ENCODE measurements at places on chromosomes 1 and 21. TPM values are rescaled to one million over a fixed set of nuclear protein-coding genes. Genes with fewer than 3 reads are reported as not detected.

- DNase-seq, result no peak
These were observed 15.7 kb downstream of the HYI start for GRCh38 chr1:43438006-43438405.

DNA sequence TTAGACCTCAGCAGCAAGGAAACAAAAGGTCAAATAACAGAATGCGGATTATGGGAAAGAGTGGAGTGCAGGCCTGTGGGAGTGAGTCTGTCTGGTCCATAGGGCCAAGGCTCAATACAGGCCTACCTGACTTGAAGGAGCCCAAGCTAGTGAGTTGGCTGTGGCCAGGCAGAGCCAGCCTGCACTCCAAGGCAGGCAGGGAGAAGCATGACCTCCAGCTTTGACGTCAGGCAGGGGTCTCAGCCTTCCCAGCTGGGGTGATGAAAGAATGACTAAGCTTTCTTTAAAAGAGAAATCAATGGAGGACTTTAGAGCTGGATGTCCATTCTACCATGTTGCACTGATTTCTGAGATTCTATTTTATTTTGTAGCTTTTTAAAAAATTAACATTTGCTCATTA, 62.8 kb downstream of the RHOU start:
- no peak for DNase-seq

- no peak for DNase-seq
These were observed 9.6 kb upstream of the POU2F1 start for GRCh38 chr1:167210966-167211674.

DNA sequence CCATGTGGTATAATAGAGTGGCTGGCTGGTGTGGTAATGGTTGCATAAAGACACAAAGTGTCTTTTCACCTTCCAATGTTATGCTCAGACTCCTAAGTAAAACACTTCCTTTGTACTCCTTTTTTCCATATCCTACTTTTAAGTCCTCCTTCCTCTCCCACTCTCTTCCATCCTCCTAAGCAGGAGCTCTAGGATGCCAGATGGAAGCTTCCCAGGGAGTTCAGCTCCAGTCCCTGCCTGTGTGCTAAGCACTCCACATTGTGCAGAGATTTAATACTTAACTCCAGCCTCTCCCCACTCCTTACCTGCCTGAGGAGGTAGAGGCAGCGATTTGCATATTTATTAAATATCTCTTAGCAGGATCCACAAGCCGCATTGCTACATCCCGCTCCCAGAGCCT, 60.5 kb upstream of the IGSF21 start:
- no peak for DNase-seq

DNA sequence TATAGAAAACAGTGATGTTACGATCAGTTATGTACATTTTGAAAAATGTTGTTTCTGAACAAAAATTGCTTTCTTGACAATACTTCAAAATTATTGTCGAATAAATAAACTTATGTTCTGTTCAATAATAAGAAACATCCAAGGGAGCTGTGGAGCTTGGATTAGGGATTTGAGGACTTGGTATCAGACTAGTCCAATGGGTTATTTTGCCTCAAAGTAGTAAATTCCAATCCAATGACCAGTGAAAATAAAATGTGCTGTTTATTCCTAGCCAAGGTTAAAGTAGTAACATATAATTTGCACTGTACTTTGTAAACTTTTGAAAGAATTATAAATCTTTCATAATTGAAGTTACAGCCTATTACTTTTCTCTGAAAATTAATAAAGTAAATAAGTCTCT, 79.1 kb upstream of the IVNS1ABP start:
- no peak for DNase-seq

- no peak for DNase-seq
These were observed 4.3 kb upstream of the CCN1 start for GRCh38 chr1:85576266-85576641.

The SPRR2A gene
- total RNA-seq, result not detected

The TSSK3 gene
- total RNA-seq, result 0.77 TPM

DNA sequence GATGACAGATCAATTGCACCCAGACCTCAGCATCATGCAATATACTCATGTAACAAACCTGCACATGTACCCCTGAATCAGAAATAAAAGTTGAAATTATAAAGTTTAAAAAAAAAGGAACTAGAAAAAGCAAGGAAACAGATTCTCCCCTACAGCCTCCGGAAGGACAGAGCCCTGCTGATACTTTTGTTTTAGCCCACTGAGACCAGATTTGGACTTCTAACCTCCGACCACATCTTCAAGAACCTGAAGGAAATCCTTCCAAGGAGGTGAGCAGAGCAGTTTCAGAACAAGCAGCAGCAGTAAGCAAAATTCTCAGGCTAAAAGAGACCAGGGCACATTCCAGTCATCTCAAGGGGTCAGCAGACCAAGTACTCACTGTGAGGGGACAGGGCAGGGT, 54.5 kb downstream of the TM2D1 start:
- DNase-seq, result no peak

The PLA2G2D gene
- total RNA-seq, result not detected

The FMO5 gene
- 0.53 TPM for total RNA-seq
